Stimulated activated CD4-positive, alpha-beta T cell treated with anti-CD3 and anti-CD28 coated beads, Interleukin-1b, Interleukin-23, amount 100 ng/mL, for 48 hours (primary cell): ENCODE measurements at places on chromosomes 6 and 20.

- DNase-seq, result no peak
These were observed 142.8 kb downstream of the CFAP61 start for GRCh38 chr20:20195021-20195705.

- no peak for DNase-seq
These were observed 194.9 kb downstream of the GPX5 start for GRCh38 chr6:28720357-28721231.

DNA sequence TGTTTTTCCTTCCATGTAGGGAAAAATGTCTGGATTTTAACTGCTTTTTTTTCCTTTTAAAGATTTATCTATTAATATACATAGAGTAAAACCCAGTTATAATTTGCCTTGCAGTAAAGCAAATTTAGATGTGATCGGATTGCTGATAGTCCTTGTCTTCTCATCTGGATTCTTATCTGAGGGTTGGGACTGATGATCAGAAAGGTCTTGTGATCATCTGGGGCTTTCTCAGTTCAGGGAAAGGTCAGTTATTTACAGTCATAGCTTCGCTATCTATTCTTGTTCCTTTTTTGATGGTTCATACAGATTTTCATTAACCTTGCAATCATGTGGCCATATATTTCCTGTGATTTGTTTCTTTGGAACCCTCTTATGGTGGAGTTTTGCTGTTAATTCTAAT, 63.8 kb upstream of the CLDN20 start:
- no peak for DNase-seq

- no peak for DNase-seq
These were observed 72.4 kb downstream of the SHLD1 start for GRCh38 chr20:5822569-5822968.

GRCh38 chr6:20365456-20365855, 36.2 kb upstream of the E2F3 start:
- DNase-seq, result no peak

DNA sequence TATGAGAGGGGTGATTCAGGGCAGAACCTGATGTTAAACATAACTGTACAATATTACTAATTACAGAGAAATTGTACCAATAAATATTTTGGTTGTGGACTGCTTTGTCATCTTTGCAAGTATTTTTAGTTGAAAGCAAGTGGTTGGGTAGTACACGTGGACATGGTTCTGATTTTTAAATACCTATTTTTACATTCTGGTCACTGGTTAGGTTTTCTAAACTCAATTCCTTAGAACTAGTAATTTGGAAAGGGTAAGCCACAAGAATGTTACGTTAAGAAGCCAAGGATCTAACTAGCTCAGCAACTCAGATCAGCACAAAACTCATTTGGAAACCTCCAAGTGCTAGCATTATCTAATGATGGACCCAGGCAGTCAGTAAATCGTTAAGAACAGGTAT, 2.7 kb downstream of the EPB41L2 start:
- no peak for DNase-seq

DNA sequence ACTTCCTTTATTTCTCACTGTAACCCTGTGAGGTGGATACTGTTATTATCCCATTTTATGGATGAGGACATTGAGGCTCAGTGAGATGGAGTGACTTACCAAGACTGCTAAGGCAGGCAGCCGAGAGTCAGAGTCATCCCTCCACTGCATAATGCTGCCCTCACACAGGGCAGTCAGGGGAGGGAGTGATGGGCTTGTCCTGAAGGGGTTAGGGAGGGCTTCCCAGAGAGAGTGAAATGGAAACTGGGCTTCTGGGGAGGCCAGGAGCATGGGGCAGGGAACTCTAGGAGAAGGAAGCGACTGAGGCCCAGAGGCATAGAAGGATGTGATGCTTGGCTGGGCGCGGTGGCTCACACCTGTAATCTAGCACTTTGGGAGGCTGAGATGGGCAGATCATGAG, 31.1 kb downstream of the TM9SF4 start:
- DNase-seq, result no peak

DNA sequence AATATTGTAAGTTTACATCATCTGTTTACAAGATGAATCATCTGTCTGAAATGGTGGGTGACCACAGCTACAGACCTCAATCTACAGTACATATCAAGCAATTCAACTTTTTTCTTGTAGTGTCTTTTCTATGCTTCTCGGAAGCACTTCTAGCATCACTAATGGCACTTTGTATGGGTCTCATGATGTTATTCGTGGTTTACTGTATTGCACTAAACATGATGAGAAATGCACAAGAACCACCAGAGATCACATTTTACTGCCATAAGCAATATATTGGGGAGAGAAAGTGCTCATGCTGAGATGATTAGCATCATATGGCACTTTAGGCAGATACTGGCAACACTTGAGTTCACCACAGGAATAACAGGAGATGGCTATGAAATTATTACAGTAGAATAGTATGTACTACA, 15.4 kb upstream of the BTBD3 start:
- DNase-seq, result no peak

DNA sequence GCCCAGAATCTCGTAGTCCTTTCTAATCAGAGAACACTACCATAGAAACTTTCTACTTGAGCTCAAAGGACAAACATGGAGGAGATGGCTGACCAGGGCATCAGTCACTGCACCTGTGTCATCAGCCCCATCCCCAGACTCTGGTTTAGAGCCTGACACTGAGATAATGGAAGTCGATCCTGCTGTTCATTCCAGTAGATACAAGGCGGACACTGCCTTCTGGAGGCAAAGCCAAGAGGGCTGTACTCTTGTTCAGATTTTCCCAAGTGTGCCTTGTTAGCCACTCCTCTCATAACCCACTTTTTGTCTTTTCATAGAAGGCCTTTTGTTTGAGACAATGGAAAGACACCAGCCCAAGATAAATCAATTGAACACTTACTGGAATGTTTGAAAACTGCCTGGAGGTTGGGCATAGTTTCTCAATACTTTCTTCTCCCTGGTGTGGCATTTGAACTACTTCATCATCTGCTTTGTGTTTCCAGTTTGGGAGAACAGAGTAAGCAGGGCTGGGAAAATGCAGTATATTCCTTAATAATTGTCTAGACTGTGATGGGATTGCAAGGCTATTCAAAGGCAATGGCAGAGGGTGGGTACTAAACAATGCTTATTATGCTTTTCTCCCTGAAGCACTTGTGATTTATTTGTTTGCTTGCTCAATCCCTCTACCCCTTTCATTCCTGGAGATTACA, 99.7 kb downstream of the CLIC5 start:
- DNase-seq, result no peak

DNA sequence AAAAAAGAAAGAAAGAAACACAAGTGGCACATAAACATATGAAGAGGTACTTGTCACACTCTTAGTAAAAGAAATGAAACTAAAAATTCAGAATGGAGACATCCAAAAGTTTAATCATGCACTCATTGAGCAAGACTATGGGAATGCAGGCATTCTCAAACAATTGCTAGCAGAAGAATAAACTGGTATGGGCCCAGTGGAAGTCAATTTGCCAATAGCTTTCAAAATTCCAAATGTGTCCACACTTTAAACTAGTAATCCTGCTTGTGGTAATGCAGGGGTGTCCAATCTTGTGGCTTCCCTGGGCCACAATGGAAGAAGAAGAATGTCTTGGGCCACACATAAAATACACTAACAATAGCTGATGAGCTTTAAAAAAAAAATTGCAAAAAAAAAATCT, 97.4 kb downstream of the EPB41L2 start:
- DNase-seq, result no peak

DNA sequence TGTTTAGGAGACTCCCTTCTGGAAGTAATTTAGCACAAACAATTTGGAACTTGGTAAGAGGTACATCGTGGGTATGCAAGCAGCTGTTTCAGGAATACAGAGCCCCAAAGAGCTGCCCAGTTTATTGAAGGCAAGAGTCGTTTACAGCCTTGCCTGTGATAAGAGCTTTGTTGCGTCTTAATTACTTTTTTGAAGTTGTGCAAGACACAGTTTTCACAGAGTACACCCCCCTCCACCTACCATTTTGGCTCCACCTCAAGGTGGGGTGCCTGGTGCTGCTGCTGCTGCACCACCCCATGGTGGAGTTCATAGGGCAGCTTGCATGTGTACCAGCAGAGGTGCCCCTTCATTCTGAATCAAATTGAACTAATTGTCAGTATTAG, 296.1 kb downstream of the ZFAND3 start:
- DNase-seq, result no peak
